ENCODE measurements at places on chromosomes 13 and 19.

DNA sequence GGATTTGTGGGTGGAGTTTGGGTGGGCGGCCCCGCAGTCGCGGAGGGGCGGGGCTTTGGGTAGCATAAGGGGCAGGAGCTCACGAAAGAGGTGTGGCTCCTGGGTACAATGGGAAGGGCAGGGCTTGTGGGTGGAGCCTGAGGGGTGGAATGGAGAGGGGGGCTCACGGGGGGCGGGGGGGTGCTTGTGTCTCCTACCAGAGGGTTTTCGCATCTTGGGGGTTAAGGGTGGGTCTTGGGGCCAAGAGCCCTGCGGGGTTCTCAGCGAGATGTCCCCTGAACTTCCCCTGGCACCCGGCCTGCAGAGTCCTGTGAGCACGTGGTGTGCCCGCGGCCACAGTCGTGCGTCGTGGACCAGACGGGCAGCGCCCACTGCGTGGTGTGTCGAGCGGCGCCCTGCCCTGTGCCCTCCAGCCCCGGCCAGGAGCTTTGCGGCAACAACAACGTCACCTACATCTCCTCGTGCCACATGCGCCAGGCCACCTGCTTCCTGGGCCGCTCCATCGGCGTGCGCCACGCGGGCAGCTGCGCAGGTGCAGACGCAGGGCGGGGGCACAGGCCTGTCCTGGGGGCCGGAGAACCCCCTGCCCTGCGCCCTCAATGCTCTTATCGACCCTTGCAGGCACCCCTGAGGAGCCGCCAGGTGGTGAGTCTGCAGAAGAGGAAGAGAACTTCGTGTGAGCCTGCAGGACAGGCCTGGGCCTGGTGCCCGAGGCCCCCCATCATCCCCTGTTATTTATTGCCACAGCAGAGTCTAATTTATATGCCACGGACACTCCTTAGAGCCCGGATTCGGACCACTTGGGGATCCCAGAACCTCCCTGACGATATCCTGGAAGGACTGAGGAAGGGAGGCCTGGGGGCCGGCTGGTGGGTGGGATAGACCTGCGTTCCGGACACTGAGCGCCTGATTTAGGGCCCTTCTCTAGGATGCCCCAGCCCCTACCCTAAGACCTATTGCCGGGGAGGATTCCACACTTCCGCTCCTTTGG, 5.1 kb downstream of the FSTL3 start:
- no peak for DNase-seq

- no peak for DNase-seq
These were observed 367.6 kb upstream of the TSHZ3 start for GRCh38 chr19:31716826-31717225.

GRCh38 chr13:30111810-30112209, 195.5 kb downstream of the KATNAL1 start:
- DNase-seq = no peak

DNA sequence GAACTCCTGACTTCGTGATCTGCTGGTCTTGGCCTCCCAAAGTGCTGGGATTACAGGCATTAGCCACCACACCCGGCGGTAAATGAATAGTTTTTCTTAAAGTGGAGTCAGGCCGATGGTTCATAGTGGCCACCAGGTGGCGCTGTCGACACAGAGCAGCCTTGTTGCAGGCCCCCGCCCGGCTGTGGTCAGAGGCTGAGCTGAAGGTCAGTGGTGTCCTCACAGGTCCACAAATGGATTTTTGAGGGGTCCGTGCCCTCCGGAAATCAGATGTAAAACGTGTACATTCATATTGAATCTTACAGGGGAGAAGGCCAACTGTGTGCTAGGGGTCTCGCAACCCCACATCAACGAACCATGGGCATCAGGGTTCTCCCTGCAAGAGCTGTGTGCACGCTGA, 13.4 kb upstream of the WDR18 start:
- no peak for DNase-seq

DNA sequence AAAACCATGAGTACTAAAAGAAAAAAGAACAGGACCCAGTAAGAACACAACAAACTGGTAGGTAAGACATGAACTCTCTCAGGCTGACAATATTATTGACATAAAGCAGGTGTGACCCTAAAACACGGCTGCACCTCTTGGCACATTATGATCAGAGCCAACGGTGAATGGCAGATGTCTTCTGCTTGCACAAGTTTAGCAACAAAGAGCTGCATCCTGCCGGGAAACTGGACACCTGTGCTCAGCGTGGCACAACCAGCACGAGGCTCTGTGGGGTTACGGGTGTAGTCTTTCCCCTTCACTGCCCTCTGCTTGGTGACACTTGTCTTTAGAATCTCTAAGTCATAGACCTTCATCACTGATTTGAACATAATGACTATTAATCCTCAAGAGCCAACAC, 97.9 kb downstream of the DOCK9 start:
- no peak for DNase-seq

DNA sequence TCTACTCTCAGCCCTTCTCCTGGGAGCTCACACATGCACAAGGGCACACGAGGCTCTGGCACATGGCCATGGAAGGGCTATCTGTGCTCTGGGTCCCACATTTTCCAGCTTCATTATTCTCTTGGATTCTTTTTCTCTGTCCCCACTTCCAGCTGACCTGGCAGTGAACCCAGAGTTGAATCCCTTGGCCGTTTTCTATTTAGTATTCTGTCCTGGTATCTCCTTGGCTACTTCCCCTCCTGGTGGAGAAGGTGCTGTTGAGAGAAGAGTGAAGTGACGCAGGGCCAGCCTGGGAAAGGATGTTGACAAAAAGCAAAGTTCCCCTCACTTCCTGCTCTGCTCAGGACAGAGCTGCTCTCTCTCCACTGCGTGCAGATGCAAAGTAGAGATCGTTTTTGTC, 303.1 kb downstream of the IRS2 start:
- DNase-seq = no peak

GRCh38 chr13:91242652-91243051, 104.8 kb upstream of the MIR17HG start:
- DNase-seq = no peak

Data from cortex of kidney (tissue), 1 donor.